ENCODE measurements at places on chromosomes 4 and X.

GRCh38 chrX:51893931-51894696 is 691 bp downstream of the MAGED1 start:
- DNase-seq: no peak

GRCh38 chr4:12393631-12394262 is 965.1 kb upstream of the HS3ST1 start:
- DNase-seq: no peak

- no peak for DNase-seq
Observed at GRCh38 chr4:163598028-163598427, 103.5 kb downstream of the TMA16 start.

- DNase-seq: no peak
Observed at GRCh38 chr4:176874721-176875445, 82.2 kb upstream of the VEGFC start.
